ENCODE measurements at places on chromosomes 6 and 20. TPM values are rescaled to one million over a fixed set of nuclear protein-coding genes. Genes with fewer than 3 reads are reported as not detected.

GRCh38 chr6:137432054-137432611 lies 62.1 kb downstream of the OLIG3 start:
- no peak for DNase-seq

Gene EYA4
- total RNA-seq, result 20.9 TPM

- DNase-seq, result no peak
Observed at GRCh38 chr6:49468042-49468441, 4.9 kb downstream of the CENPQ start.

DNA sequence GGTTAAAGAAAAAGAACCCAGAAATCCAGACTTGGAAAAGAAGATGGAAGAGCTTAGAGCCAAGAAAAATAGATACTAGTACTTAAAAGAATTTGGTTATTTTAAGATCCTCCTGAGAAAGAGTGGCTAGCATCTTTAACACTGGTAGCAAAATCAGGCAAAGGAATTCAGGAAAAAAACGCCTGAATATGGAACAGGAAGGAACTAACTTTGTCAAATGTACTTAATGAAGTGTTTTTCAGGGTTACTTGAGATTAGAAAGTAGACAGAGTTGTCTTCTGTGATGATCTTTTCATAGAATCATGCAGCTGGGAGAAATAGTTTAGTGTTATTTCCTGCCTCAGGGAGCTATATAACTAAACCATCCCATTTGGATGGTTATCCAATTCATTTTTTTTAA lies 50.8 kb upstream of the SASH1 start:
- DNase-seq, result no peak

DNA sequence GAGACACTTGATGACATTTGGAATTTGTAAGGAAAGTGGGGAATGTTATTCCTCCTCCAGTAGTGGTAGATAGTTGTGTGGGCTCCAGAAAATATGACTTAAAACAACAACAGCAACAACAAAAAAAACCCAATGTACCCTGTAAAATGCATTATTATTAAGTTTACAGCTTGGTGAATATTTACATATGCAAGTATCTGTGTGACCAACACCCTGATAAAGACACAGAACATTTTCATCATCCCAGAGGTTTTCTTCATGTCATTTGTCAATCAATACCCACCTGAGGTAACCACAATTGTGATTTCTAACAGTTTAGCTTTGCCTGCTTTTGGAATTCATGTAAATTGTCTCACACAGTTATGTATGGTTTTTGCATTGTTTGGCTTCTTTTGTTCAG lies 152.1 kb upstream of the GRIK2 start:
- DNase-seq, result no peak

GRCh38 chr6:161256407-161256806 lies 17.5 kb downstream of the AGPAT4 start:
- DNase-seq, result no peak

Gene SLA2
- 0.11 TPM for total RNA-seq

GRCh38 chr6:32974016-32974333 lies 5.6 kb downstream of the BRD2 start:
- DNase-seq, result no peak

Gene ISM1
- total RNA-seq, result 1.8 TPM

GRCh38 chr6:109008537-109009235 lies 86.0 kb downstream of the SESN1 start:
- DNase-seq, result peak; percentile 75

Gene AAR2
- total RNA-seq, result 18.2 TPM

- DNase-seq, result no peak
Observed at GRCh38 chr6:7300926-7301325, 12.1 kb downstream of the SSR1 start.

GRCh38 chr20:11235058-11235457 lies 561.3 kb upstream of the JAG1 start:
- DNase-seq, result no peak

GRCh38 chr6:2623295-2623694 lies 127.4 kb downstream of the MYLK4 start:
- DNase-seq, result no peak

GRCh38 chr6:30497714-30498113 lies 8.4 kb downstream of the HLA-E start:
- no peak for DNase-seq

DNA sequence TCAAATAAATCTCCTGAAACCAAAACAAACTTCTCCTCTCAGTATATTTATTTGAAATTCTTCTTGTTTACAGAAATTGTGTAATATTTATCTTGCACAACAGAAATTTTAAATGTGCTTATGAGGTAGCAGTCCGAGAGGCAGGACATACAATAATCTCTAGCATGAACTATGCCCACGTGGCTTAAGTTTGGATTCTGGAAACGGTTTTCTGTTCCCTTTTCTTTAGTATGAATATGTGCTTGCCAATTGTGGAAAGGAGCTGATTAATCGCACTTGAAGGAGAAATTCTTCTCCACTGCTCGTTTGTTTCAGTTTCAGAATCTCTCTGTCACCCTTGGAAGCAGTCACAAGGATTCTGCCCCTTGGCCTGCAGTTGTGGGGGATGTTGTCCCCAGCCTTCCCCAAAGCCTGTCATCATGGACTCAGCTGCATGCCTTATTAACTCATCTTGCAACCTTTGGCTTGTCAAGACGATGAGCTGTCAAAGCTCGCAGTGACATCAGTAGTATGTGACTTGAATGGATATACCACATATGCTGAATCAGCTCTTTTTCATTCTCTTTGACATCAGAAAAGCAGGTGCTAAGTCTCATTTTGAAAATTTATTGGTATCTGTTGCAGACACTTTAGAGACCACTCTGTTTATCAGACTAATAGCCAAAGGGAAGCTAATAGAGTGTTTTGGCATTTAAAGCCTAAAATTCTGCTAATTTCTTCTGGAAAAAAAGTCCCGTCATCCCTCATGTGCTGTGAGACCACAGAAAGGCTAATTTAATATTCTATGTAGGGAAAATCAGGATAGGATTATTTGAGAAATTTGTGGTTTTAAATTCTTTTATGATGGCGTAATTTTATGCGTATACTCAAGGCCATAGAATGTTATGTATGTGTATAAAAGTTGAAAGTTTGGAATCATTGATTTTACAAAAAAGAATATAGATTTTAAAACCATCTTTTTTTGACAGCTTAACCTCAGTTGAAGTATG lies 186.8 kb downstream of the ARID1B start:
- no peak for DNase-seq

Gene ABRACL
- 33.8 TPM for total RNA-seq

GRCh38 chr20:25544311-25544710 lies 41.0 kb downstream of the NINL start:
- DNase-seq, result no peak

Gene SNAI1
- total RNA-seq, result 0.69 TPM

GRCh38 chr6:114282292-114282691 lies 60.5 kb downstream of the HS3ST5 start:
- DNase-seq, result no peak

GRCh38 chr6:92139601-92140000 lies 1279.8 kb downstream of the EPHA7 start:
- no peak for DNase-seq

GRCh38 chr6:22141241-22141745 lies 155.5 kb downstream of the PRL start:
- DNase-seq, result no peak
